ENCODE measurements at places on chromosomes 3 and 15.

DNA sequence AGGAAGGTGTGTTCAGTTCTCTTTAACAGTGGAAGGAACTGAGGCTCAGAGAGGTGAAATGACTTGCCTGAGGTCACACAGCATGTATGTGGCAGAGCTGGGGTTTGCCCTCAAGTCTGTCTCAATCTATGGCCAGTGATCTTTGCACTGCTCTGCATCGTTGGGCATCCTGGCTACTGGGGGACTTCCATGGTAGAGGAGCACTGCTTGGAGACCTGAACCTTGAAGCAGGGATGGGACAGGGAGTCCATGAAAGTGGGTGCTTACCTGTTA, 2.0 kb downstream of the CORO2B start:
- no peak for DNase-seq

DNA sequence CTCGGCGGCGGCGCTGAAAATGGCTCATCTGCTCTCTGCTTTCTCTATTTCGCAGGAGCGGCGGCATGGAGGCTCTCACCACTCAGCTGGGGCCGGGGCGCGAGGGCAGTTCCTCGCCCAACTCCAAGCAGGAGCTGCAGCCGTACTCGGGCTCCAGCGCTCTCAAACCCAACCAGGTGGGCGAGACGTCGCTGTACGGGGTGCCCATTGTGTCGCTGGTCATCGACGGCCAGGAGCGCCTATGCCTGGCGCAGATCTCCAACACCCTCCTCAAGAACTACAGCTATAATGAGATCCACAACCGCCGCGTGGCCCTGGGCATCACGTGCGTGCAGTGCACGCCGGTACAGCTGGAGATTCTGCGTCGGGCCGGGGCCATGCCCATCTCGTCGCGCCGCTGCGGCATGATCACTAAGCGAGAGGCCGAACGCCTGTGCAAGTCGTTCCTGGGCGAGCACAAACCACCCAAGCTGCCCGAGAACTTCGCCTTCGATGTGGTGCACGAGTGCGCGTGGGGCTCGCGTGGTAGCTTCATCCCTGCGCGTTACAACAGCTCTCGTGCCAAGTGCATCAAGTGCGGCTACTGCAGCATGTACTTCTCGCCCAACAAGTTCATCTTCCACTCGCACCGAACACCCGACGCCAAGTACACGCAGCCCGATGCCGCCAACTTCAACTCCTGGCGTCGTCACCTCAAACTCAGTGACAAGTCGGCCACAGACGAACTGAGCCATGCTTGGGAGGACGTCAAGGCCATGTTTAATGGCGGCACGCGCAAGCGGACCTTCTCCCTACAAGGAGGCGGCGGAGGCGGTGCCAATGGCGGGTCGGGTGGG, 790 bp downstream of the SKOR1 start:
- DNase-seq = no peak

- no peak for DNase-seq
These were observed 63.3 kb downstream of the RBM6 start for GRCh38 chr3:50003216-50003615.

- DNase-seq = no peak
These were observed 3.3 kb downstream of the PCBP4 start for GRCh38 chr3:51963951-51964451.

- no peak for DNase-seq
These were observed 20.9 kb downstream of the ARIH1 start for GRCh38 chr15:72495007-72495406.

GRCh38 chr3:12768579-12769527, 9.8 kb upstream of the TMEM40 start:
- DNase-seq = no peak

GRCh38 chr15:96409215-96410138, 79.0 kb downstream of the NR2F2 start:
- peak; percentile 17 for DNase-seq

DNA sequence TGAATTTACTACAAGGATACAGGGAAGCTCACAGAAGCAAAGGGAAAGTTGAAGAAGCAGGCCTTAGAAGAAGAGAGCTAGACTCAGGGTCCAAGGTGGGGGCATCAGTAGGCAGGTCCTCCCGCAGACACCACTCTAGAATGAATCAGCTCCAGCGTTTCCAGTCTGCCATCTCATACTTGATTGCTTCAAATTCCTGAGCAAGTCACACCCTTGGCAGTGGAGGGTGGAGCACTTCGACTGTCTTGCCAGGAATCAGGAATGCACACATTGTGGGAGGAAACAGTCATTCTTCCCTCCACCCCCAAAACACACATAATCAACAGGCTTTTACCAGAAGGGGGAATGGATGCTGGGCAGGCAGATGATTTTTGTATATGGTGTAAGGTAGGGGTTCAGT, 78.5 kb downstream of the CHCHD6 start:
- no peak for DNase-seq

- no peak for DNase-seq
These were observed 165.2 kb upstream of the NUDT16 start for GRCh38 chr3:131216330-131216729.

GRCh38 chr3:190498293-190498692, 15.6 kb upstream of the IL1RAP start:
- no peak for DNase-seq

GRCh38 chr3:155548195-155548594, 196.7 kb downstream of the PLCH1 start:
- DNase-seq = no peak

- no peak for DNase-seq
These were observed 96.3 kb downstream of the TPRG1 start for GRCh38 chr3:189267981-189268613.

- DNase-seq = no peak
These were observed 31.9 kb upstream of the ARL8B start for GRCh38 chr3:5090197-5090596.

DNA sequence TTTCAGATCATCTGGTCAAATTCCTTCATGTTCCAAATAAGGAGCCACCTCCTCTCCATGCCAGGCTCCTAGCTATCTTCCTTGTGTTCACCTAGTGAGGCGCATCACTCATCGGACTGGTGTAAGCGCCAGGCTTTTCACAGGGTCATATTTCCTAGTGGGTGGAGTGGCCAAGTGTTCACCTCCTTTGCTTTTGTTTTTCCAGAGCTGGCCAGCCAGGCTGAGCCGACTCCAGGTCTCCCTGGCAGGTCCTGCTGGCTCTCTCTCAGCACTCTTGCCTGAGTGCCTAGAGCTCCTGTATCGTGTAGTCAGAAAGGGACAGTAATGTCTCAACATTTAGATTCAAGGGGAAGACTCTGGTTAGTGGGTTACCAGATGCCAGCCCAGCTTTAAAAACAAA, 31.0 kb downstream of the HEG1 start:
- DNase-seq = peak; percentile 53

DNA sequence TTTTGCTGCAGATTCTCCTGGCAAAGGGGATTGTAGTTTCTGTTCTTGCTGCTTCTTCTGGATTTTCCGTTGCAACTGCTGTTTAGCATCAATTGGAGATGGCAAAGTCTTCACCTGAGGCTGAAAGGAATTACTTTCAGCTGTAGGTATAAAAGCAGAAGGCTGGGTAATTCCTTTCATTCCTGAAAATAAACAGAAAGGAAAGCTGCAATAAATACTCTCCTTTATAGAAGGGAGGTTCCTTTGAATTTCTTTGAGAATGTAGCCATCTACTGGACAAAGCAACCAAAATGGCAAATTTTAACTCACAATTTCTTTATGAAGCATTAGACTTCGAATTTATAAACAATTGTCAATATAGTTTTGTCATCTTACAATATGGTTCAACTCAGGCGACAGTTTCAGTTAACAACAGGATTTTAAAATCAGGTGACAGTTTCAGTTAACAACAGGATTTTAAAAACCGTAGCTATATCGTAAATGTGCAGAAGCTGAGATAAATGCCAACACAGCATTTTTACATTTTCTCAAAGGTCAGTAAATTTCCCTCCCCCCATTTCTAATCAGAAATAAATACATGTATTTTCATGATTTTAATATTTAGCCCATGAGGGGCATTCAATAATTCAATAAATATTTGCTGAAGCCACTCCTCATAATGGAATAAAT, 104.9 kb upstream of the NEDD4 start:
- DNase-seq = no peak

- no peak for DNase-seq
These were observed 8.4 kb downstream of the NR1D2 start for GRCh38 chr3:23953523-23953922.

DNA sequence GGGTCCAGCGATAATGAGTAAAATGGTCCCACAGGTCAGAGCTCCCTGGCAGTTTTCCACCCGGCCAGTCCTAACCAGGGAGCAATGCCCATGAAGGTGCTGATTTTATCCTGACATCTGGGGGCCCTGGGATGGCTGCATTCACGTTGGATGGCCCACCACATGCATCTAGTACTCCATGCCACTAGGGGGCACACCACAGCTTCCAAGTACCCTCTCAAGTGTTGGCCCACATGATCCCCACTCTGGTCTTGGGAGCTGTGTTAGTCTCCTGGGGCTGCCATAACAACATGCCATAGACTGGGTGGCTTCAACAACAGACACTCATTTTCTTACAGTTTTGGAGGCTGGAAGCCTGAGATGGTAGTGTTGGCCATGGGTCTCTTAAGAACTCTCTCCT, 225.5 kb downstream of the SLCO3A1 start:
- DNase-seq = no peak

DNA sequence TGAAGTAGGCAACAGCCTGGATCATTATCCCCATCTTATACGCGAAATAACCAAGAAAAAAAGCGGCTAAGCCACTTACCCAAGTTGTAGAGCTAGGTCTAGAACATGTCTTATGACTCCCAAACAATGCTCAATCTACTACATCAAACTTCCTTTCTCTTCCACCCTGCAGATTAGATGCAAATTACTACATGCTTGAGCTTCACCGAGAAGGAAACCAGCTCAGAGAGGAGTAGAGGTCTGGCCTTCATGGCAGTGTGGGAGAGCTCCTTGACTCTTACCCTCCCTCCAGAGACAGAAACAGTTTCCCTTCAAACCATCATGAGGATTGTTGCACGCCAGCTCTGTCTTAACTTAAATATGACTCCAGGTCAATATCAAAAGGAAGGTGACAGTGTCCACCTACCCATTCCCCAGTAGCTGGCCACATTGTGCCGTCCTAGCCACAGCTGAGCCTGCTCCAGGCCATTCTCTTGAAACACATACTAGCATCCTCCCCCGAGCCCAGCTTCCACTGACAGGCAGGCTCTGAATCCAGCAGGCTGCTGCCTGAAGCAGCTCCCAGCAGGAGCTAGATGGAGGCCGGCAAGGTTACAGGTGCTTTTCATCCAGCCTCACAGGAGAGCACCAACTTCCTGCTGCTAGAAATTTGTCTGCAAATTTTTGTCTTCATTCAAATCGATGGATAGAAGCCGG, 56.8 kb downstream of the CPN2 start:
- DNase-seq = no peak

GRCh38 chr15:24858737-24859601, 95.8 kb upstream of the SNRPN start:
- DNase-seq = no peak

DNA sequence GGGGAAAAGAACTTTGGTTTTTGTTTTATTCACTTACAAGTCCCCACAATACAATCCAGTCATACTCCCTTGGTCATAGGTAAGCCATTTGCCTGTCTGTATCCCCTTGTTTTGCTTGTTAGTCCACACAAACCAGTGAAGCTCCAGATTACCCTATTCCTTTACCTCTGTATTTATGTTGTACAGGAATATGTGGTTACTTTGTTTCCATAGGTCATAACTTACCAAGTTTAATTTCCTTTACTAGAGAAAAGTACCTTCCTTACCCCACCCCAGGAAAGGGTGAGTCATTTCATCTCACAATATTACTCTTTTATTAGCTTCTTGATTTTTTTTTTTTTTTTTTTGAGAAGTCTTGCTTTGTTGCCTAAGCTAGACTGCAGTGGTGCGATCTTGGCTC, 113.4 kb upstream of the LRRFIP2 start:
- no peak for DNase-seq
